B cell (primary cell): ENCODE measurements at places on chromosomes 16 and 17.

GRCh38 chr16:4623593-4623992 is 1.0 kb upstream of the MGRN1 start:
- DNase-seq = no peak

DNA sequence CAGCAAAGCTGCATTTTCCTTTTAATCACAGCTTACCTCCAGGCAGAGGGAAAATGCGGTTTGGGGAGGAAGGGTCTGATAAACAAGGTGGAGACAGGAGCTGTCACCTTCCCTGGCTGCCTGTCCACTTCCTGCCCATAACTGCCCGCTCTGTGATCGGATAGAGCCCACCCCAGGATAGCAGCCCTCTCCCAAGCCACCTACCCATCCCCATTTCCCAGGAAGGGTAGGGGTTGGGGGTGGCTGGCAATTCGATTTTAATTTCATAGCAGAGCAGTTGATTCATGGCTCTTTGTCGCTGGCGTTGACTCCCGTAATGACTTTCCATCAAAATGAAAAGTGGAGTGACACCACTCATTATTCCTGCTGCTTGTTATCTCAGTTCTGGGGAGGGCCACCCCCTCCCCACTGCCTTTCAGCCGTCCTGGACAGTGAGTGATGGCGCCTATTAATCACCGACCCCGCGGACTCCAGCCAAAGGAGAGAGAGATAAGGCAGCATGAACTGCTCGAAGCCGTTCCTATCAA is 11.2 kb downstream of the CDK5RAP3 start:
- no peak for DNase-seq

- DNase-seq = no peak
Measured at GRCh38 chr16:2715064-2715463, 5.0 kb downstream of the PRSS27 start.

DNA sequence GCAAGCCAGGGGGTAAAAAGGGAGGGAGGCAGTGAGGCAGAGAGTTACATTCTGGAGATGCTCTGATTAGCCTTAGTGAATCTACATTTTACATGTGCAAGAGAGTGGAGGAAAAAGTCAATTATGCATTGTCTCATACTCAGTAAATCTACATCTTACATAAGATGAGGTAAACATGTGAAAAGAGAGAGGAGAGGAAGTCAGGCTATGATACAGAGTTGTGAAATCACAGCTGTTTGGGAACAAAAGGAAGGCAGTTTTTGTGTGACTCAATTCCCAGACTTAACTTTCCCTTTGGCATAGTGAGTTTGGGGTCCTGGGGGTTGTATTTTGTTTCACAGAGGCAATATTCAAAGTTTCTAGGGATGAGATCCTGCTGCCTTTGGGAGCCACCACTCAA is 67.8 kb downstream of the GP2 start:
- no peak for DNase-seq

- no peak for DNase-seq
Measured at GRCh38 chr17:20315311-20315710, 152.0 kb downstream of the LGALS9B start.

GRCh38 chr17:22374741-22375140 is 682.4 kb downstream of the KCNJ18 start:
- DNase-seq = no peak

DNA sequence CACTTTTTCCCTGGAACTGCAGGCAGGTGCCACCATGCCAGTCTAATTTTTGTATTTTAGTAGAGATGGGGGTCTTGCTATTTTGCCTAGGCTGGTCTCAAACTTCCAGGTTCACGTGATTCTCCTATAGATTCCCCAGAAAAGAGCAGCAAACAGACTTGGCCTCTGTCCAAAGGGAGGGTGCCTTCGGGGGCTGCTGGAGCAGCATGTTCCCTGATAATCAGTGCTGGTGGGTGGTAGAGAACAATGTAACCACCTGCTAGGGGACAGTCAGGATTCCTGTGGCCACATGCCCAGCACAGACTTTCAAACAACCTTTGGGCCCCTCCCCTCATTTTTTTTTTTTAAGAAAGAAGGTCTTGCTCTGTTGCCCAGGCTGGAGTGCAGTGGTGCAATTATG is 14.2 kb upstream of the CCNF start:
- no peak for DNase-seq

- no peak for DNase-seq
Measured at GRCh38 chr16:31385680-31386079, 7.5 kb upstream of the ITGAD start.

DNA sequence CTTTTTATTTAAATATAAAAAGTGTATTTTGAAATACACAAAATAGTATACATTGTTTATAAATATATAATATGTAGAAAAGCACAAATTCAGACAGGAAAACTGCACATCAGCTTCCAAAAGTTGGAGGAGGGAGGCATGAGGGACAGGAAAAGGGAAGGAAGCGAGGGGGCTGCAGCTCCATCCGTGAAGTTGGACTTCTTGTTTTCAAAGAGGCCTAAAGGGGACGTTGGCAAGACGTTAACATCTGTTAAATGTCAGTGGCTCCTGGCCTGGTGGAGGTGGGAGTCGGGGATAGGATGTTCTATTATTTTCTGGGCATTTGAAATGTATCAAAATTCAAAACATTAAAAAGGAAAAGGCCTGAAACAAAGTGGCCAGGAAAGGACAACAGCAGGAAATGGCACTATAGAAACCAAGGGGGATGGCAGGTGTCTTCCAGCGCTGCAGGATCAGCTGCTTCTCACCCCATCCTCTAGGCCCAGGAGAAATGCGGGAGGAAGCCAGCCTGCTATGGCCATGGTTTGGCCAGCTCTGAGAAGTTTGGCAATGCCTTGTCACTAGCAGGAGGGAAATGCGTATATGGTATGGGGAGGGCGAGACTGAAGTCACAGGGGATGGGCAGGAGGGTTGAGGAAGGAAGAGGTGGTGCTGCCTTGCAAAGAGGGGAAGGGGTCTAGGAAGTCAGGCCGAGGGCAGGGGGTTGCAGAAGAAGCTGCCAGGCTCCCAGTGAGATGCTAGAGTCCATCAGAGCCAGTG is 6.4 kb downstream of the CMTM2 start:
- peak; percentile 8 for DNase-seq

GRCh38 chr17:53791551-53791950 is 31.2 kb upstream of the KIF2B start:
- no peak for DNase-seq

DNA sequence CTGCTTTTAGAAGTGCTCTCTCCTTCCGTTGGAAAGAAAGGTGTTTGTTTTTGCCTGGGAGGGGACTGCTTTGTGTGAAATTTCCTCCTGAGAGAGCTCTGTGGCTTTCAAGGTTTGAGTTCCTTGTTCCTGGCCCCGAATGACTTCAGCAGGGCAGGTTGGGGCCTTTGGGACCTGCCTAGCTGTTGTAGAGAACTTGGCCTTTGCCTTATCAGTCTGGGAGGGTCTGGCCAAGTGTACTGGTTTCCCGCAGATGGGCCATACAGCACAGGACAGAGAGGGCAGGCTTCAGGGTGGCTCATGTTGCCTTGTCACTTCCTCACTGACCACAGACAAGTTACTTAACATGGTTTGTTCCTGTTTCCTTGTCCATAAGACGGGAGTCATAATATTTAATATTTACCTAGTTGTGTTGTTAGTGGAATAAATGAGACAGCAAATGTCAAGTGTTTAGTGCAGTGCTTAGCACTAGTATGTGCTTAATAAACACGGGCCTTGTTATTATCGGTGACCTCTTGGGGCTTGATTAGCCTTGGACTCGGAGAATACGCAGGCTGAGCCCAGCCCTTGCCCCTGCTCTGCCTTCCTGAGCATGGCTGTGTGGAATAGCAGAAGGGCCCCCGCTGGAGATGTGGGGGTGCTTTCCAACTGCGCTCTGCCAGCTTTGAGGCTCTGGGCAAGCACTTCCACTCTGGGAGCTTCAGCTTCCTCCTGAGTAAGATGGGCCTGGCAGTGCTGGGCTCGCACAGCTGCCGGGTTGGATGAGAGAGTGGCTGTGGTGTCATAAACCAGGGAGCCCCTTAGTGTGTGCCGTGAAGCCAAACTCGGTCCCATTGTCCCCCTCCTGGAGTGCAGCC is 6.6 kb downstream of the PRSS8 start:
- no peak for DNase-seq

GRCh38 chr17:751269-752001 is 629 bp downstream of the GEMIN4 start:
- DNase-seq = peak; percentile 80

DNA sequence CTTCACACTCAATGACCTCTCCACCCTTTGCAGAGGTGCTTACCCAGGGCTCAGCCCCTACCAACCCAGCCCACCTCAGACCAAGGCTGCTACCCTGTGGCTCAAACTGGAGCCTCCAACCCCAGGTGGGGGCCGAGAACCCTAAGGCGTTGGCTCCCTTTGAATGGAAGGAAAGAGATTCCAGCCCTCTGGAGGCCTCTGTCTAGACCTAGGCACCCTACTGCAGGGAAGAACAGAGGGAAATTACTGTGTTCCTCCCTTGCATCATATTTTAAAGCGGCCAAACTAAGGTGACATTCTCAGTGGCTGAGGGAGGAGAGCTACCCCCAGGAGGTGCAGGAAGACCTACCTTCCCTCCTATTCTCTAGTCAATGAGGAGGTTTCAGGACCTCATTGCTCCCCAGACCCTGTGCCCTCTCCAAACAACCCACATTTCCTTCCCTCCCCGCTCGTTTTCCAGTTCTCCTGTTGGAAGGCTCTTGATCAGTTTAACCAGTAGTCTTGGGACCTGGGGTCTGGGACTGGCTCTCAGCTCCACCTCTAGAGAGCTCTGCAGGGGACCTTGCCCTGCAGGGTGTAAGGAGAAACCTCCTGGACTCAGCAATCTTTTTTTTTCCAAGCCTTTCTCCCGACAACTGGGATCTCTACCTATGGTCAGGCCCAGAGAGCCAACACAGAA is 5.5 kb upstream of the HOXB8 start:
- no peak for DNase-seq

DNA sequence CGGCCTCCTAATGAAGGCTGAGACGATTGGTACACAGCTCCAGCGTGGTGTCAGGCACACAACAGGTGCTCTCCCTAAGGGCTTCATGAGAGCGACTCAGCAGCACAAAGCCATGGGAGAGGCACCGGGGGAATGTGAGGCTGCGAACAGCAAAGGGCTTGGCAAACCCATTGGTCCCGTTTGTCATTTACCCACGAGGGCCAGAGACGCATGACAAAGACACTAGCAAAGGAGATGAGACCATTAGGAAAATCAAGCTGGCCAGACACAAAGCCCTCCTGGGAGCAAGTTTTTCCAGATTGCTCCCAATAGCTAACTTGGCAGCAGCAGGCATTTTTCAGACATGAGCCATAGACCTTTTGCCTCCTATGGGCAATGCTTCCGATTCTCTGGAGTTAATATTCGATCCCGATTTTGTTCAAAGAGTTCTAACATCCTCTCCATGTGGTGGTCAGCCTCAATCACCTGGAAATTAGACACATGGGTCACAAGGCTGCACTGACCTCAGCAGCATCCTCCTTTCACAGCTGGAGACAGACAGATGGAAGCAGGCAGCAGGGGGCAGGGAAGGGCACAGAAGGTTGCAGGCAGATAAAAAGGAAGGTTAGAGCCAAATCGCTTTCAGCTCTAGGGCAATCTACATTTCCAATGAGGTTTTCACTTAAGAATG is 38.2 kb downstream of the TK2 start:
- peak; percentile 34 for DNase-seq

GRCh38 chr17:78272914-78273258 is 41.5 kb downstream of the TMEM235 start:
- no peak for DNase-seq

DNA sequence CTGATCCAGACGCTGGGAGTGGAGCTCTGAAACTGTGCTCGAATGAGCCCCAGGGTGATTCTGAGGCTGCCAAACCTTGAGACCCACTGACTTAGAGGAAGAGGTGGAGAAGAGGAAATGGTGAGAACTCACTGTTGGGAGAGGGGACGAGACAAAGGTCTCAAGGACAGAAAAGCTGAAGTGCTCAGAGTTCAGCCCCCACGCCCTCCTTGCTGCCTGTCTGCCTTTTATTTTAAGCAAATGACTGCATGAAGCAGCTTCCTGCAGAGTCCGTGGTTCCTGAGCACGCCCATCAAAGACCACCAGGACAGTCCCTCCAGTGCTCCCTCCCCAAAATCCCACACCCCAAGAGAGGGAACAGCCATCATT is 20.4 kb downstream of the COTL1 start:
- DNase-seq = peak; percentile 63

DNA sequence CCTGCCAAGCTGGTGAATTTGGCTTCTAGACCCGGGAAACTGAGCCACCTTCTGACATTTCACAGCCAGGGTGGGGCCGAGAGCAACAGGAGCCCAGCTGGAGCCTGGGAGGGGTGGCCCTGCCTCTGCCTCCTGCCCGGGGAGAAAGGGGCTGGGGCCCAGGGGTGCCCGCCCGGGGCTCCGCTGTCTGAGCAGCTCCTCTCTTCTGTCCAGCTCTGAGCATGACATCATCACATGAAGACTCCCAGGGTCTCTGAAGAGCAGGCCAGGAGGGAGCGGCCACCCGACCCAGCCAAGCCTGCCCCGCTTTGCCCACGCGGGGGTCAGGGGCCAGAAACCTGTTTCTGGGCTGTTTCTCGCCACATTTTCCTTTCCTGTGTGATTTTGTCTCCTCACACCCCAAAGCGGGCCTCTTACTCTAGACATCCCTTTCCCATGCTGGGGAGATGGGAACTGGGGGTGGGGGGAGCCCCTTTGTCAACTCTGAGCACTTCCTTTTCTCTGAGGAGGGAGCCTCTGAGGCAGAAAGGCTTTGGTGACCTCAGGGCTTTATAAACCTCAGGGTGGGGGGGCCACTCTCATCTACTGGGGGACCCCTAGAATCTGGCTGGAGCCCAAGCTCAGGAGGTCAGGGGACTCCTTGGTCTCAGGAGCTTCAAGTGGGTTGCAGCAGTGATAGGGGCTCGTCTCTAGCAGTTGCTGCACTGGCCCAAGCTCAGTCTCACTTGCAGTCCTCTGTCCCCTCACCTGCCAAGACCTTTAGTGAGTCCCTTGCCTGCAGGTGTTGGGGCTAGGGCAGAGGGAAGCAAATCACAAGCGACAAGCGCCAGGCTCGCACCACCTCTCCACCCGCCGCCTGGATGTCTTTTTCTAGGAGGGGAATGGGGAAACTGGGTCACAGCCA is 7.6 kb downstream of the UBALD2 start:
- peak; percentile 86 for DNase-seq

GRCh38 chr16:12288537-12289174 is 312.1 kb downstream of the SNX29 start:
- DNase-seq = no peak

DNA sequence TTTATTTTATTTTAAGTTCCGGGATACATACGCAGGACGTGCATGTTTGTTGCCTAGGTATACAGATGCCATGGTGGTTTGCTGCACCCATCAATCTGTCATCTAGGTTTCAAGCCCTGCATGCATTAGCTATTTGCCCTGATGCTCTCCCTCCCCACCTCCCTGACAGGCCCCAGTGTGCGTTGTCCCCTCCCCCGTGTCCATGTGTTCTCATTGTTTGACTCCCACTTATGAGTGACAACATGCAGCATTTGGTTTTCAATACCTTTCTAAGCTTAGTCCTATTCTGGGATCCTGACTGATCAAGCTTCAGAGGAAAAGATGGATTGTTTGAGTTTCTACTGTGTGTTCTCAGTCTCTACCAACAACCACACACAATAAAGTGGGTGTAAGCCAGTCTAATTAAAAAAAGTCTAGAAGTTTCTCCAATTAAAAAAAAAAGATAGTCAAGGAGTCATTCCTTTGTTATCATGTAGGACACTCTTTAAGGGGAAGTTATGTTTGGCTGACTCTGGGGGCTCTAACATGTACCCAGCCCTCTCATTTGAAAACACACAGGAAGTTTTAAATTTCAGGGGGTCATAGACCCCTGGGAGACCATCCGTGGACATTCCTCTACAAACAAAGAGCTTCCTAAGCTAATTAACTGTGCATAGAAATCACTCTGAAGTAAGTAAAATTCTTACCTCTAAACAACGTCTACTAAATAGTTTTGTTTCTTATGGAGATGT is 66.3 kb upstream of the ADAMTS18 start:
- no peak for DNase-seq

GRCh38 chr16:68370581-68371275 is 59.9 kb downstream of the PRMT7 start:
- peak; percentile 50 for DNase-seq
